Activated naive CD8-positive, alpha-beta T cell treated with anti-CD3 and anti-CD28 coated beads for 36 hours (primary cell): ENCODE measurements at places on chromosomes 7 and 10.

DNA sequence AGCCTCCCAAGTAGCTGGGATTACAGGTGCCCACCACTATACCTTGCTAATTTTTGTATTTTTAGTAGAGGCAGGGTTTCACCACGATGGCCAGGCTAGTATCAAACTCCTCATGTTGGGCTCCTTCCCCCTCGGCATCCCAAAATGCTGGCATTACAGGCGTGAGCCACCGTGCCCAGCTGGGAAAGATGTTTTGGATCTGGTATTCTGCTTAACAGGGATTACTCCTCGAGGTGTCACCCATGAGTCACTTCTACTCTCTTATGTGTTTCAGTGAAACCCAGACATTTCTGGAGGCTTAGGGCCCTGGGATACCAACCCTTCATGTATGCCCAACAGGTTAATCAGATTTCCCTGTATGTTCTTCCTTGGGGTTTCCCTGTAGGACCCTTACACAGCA, 11.8 kb upstream of the OPN4 start:
- no peak for DNase-seq

- DNase-seq: no peak
Measured at GRCh38 chr10:104472957-104473745, 119.5 kb downstream of the CFAP58 start.

- DNase-seq: no peak
Measured at GRCh38 chr7:105218215-105218614, 170.5 kb downstream of the SRPK2 start.

GRCh38 chr10:122701652-122702051, 2.0 kb upstream of the C10orf120 start:
- DNase-seq: no peak

- DNase-seq: no peak
Measured at GRCh38 chr7:88969167-88969566, 173.6 kb upstream of the TEX47 start.

DNA sequence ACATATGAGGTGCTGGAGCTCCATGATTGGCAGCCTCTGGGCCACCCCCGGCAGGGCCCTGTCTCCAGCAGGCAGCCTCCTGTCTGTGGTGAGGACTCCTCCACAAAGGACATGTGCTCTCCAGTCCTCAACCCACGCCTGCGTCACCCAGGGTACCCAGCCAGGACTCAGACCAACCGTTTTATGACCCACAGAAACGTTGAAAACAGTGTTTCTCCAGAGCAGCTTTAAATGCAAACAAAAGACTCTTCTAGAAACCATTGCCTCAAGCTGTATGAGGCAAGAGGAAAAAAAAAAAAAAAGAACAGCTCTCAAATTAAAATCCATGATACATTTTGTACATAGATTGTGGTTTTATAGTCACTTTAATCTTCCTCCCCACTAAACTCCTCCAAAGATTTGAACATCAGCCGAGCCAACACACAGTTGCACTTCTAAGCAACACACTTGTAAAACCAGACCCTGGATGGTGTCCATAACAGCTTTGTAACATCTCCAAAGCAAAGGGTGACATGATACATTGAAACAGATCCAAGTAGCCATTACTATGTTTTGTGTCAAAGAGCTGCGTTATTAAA, 175.0 kb upstream of the LYZL2 start:
- no peak for DNase-seq

GRCh38 chr7:123537026-123537642, 2.7 kb upstream of the IQUB start:
- no peak for DNase-seq

DNA sequence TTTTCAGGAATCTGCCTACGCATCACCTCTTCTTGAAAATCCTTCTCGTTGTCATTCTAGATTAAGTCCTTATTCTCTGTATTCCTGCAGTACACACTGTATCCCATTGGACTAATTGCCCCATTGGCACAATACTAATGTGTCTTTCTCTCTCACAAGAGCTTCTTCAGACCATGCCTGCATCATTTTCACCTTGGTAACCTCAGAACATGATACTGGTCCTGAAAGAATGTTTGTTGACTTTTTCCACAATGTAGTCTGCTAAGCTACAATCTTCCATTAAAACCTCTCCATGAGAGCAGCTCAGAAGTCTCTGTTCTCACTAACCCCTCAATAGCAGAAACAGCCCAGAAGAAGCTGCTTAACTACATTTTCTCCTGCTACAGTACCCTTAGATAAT, 270.7 kb downstream of the PCDH15 start:
- DNase-seq: no peak

- no peak for DNase-seq
Measured at GRCh38 chr7:159007996-159008389, 136.7 kb downstream of the VIPR2 start.

DNA sequence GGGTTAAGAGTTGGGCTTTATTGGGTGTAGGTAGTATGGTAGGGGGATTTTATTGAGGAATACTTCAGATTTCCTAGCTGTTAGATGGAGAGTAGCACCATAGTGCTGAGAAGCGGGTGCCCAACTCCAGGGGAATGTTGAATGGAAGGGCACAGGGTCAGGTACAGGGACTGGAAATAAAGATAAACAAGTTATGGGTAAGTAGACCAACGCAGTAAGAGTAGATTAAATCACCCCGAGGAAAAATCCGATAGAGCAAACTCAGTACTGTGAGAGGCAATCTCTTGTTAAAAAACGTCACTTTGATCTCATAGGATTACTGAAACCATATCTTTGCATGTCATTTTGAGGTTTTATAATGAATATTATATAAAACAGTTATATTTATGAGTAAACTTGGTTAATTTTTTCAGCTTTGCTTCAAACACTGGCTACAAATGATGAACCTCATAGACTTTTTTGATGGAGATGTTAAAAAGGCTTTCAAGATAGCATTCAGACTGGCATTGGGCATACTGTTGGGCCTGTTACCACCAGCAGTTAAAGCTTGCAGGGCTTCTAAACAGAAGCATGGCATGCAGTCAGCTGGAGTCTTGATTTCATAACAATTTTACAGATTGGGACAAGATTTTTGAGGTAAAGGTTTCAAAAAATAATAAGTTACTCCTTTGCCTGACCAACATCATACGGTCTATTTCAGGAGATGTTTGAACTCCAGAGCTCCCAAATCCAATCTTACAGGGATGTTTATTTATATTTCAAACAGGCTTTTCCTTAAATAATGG, 7.1 kb downstream of the AHR start:
- no peak for DNase-seq

- no peak for DNase-seq
Measured at GRCh38 chr10:89278034-89278535, 23.8 kb upstream of the IFIT2 start.

GRCh38 chr7:17095931-17096330, 202.5 kb upstream of the AHR start:
- DNase-seq: no peak

DNA sequence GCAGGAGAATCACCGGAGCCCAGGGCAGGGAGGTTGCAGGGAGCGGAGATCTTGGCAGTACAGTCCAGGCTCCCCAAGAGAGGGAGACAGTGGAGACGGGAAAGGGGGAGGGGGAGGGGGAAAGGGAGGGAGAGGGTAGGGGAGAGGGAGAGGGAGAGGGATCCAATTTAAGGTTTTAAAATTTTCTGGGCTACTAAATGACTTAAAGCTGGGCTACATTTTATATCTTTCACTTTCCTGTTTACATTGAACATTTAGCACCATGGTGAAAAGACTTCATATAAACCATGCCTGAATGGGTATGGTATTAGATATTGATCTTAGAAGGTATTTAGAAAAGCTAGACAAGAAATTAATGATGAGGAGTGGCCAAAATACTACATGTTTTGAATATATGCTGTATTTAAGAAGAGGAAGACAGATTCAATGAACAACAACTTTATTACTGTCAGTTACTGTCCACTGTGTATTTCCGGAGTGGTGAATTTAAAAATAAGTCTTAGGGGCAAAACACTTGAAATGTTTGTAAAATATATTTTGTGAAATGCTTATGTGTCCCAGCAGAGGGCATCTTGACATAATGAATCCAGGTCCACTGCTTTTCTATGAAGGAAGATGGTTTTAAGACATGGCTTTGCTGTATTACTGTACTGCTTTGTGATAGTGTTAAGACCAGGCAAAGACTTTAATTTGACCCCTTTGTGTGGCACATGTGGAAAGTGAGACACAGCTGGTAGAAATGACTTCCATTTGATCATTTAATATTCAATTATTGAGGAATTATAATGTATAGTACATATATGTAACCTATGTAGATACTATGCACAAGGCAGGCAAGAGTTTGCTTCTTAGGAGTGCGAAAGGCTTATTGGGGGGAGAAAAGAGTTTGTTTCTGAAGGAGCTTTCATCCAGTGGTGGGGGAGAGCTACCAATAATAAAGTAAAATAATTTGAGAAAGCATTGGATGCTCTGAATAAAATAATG, 52.8 kb downstream of the NRF1 start:
- DNase-seq: no peak

DNA sequence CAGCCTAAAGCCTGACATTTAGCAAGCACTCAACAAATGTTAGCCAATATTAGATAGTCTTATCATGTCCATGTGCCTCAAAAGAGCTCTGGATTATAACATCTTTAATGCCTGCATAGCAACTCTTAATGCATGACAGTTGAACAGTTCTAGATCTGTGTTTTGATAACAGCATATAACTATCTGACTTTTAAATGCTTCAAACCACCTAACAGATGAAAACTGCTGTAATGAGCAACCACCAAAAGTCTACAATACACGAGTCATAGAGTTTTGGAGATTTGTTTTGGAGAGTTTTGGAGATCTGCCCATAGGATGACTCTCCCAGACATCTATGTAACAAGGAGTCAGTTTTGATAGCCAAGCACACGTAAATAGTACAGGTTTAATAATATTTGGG, 227.3 kb downstream of the TWIST1 start:
- DNase-seq: no peak

- no peak for DNase-seq
Measured at GRCh38 chr10:121242741-121243608, 355.3 kb downstream of the FGFR2 start.

DNA sequence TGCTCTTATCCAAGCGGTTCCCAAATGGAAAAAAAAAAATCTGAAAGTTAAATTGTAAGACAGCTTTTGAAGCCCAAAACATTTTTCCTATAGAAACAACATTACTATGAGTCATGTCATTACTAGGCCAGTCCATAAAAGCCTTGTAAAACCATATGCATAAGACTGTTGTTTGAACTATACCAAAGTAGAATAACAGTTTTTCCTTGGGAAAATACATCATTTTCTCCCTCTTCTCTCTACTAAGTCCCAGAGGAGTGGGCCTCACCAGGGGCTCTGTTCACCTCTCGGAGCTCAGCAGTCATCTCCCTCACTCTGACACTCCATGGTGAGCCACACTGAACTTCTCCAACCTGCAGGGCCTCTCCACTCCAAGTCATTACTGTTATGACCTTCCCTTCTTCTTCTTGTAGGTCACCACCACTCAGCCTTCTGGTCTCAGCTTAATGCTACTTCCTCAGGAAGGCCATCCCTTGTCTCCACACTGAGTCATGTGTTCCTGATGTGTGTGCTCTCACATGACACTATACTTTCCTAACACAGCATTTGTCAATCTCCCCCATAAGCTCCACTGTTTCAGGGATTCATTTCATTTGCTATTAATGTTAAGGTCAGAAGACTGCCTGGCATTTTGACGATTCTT, 32.5 kb downstream of the ZNF438 start:
- DNase-seq: no peak

DNA sequence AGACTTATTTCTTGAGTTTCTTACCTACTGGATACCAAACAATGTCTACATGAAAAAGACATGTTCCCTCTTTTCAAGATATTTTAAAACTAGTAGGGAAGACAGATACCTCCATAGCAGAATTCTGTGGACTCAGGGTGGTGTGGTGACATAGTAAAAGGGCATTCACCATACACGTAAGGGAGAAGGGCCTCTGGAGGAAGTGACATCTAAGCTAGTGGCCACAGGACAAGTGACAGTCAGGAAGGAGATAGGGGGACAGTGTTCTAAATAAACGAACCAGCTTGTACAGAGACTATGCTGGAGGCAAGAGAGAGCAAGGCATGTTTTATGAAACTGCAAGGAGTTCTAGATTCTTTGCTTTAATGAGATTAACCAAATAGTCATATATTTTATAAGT, 321.7 kb upstream of the LRGUK start:
- DNase-seq: no peak

DNA sequence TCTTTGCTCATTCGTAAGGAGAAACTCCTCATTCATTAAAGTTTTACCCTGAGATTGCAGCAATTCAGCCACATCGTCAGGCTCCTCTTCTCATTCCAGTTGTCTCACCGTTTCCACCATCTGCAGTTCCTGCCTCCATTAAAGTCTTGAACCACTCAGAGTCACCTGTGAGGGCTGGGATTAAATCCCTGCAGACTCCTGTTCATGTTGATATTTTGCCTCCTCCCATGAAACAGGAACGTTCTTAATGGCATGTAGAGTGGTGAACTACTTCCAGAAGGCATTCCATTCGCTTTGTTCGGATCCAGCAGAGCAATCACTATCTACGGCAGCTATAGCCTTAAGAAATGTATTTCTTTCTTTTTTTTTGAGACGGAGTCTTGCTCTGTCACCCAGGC, 96.5 kb upstream of the FAM20C start:
- no peak for DNase-seq

- DNase-seq: no peak
Measured at GRCh38 chr10:72879245-72879644, 14.3 kb upstream of the OIT3 start.

DNA sequence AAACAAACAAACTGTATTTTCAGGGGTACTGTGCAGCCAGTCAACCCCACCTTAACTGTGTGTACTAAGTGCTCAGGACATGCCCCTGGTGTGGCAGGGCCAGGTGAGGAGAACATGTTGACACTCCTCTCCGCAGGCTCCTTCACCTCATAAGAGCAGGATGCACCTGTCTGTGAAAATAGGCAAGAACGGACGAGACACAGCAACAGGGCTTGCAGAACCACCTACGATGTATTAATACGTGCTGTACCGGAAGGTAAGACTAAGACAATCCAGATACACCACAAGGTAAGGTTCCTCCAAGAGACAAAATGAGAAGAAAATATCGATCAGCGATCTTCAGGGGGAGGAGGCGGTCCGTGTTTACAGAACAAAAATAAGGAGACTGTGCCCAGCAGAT, 65.8 kb upstream of the CAMK2B start:
- DNase-seq: no peak

- no peak for DNase-seq
Measured at GRCh38 chr7:157088136-157088535, 50.6 kb upstream of the UBE3C start.

DNA sequence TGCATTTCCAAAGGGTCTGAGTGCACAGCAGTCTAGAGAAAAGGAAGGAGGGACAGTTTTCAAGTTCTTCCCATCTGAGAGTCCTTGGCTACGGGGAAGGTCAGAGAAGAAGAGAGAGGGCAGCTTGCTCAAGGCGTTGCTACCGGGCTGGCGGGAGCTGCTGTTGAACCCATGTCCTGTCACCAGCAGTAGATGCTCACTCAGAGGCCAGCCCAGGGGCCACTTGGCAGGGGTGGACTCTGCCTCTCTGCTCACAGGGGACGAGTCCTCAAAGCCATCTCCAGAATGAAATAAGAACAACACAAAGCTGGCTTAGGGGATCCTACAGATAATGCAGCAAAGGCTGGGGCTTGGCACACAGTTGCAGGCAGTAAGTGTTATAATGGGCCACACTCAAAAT, 231.5 kb downstream of the TNS3 start:
- no peak for DNase-seq

- no peak for DNase-seq
Measured at GRCh38 chr10:64537928-64538327, 1016.7 kb downstream of the REEP3 start.
